ENCODE measurements at places on chromosomes 3 and 15.

DNA sequence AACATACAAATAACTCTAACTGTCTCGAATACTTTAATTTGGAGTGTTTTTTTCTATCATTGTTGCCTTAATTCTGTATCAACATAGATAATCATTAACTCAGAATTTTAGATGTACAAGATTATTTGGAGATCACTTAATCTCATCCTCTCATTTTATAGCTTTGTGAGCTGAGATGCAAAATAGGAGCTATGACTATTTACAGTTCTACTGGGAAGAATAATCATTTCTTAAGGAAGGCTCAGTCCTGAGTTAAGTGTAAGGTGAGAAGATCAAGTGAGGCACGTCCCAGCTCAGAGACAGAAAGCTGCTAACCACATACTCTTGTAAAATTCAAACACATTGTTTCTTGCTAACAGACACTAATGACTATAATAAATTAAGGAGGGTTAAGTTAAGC is 66.2 kb downstream of the CCDC54 start:
- no peak for DNase-seq

- no peak for DNase-seq
These were observed 136.7 kb downstream of the SMAD6 start for GRCh38 chr15:66838671-66839239.

DNA sequence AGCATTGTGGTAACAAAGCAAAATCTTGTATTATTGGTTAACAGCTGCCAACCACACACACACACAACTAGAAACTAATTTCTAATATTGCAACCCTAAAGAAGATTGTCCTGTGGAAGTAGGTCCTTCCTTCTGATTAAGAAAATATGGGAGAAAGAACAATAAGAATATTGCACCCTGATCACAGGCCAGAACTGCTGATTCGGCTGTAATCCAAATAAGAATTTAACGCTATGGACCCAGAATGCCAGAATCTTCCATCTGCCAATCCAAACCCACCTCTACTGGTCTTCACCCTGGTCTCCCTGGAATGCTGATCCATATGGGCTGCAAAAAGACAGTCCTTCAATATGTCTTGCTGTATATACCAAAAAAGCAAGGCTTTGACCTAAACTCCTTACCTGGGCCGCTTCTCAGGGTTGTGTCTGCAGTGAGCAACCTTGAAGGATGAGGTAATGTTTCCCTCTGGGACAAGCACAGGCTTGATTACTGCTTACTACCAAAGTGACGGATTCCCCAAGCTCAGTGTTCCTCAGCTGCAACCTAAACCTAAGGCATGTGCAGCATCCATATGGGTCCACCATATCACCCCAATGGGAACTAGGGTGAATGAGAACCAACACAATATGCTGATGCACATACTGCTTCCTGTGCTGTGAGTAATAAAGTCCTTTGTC is 8.0 kb downstream of the CCDC14 start:
- DNase-seq, result no peak

GRCh38 chr15:98823012-98823458 is 174.7 kb downstream of the IGF1R start:
- DNase-seq, result peak; percentile 64

- DNase-seq, result no peak
These were observed 47.2 kb downstream of the GPD1L start for GRCh38 chr3:32153414-32154204.

- DNase-seq, result no peak
These were observed 6.8 kb downstream of the GATM start for GRCh38 chr15:45371546-45371945.

DNA sequence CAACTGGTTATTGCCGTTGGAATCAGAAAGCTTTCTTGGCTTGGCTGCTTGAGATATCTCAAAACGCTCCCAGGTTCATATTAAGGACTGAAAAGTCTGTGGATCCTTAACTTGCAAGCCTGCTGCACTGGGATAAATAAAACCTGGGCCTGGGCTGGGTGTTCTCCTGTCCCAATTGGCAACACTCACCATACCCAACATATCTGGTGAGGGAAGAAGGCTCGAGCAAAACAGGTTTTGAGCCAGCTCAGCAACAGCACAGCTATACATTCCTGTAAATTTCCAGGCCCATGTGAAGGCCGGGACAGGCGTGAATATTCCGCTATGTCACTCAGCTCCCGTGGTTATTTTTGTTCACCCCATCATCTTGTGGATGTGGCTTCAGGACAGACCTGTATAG is 169.0 kb upstream of the BCL6 start:
- no peak for DNase-seq

- no peak for DNase-seq
These were observed at the start of gene PLXND1 for GRCh38 chr3:129606636-129607390. Gene PLXND1 (minus strand): TSS chr3:129606676. CDS start chr3:129606639, 37 bp downstream.

DNA sequence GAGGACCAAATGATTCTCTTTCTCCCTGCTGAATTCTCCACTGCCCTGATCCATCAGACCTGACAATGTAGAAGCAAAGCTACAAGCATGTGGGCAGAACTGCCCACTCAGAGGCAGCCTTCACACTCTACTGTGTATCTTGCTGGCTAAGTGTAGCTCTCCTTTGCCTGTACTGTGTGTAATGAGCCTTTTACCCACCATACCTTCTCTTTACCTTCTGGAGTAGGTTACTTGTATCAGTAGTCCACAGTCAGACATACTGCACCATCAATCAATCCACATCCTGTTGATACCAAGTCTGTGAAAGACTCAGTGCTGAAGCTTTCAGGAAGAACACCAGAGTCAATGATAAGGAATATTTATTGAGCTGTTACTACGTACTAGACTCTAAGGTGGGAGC is 440.7 kb upstream of the ARHGEF26 start:
- no peak for DNase-seq

DNA sequence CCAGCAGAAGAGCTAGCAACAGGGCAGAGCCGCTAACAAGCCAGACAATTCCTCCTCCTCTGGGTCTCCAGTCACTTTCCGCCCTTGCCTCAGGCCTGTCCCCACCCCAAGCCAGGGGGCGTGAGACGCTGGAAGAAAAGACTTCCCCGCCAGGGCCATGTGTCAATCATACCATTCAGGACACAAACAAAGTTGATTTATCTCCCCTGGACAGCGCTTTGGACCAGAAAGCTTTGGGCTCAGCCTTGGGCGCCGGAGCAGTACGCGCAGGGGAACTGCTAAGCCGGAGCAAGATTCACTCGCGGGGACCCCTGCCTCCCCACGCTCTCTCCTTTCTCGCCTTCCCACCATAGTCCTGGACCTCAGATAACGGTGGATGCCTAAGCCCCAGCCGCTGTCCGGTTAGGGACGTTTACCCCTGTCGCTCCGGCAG is 479 bp downstream of the LRRC2 start:
- no peak for DNase-seq

DNA sequence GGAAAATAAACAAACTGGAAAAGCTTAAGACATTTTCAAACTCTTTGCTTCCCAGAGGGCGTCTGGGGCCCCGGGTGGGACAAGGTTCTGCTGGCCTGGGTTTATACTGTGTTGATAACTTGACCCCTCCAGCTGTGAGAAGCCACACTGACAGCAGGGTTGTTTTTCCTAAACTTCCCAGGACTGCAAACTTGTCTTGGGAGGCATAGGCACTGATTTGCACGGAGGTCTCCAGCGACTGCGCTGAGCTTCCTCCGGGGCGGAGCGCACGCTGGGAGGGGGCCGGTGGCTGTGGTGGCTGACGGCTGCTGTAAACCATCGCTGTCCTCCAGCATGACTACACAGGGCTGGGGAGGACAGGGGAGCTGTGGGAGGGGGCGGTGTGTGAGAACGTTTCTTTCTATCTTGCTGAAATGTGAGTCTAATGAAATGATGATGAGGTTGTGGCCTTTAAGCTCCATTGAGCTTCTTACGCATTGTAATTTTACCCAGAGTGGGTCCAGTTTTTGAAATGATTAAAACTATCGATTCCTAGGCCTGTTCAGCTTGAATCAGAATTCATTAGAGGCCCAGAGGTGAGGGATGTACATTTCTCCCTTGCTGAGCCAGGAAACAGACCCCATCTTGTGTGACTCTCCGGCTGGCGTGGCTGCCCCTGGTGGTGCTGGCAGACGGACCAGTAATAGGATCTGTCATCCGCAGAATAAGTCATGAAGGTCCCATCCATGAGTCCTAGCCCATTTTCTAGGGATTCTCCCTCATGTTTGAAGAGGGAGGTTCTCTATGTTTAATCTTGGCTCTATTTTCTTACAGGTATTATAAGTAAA is 40.5 kb upstream of the VPS8 start:
- no peak for DNase-seq

DNA sequence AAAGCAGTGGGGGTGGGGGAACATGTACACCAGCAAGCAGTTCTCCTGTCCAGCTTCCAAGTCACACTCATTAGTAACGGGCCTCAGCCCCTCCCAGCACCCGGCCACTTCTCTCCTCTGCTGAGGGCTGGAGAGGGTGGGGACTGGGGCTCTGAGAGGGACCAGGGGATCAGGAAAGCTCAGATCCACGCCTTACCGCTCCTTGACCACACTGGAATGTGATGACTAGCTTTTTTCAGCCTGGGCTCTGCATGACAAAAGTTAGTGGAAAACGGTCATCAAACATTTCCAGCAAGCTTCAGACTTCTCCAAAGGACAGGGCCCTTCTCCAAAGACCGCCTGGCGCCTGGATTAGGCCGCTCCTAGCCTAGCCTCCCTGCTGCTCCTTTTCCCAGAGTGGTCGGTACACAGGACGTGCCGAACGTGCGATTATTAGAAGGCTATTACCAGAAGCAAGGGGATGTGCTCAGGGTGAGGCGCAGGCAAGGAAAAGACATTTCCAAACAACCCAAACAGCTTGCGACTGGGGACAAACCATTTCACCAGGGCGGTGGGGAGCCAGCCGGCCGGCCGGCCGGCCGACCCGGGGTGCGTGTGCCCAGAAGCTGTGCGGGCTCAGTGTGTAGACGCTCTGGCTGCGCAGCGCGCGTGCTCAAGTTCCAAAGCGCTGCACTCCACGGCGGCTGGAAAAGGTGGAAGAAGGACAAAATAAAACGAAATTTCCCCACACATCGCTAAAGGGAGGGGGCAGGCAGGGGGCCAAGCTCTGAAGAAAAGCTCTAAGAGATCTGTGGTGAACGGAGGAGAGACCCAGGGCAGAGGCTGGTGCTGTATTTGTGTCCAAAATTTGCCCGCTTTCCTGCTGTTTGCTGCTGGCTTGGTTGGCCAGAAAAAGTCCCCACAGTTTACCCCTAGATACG is 51.0 kb upstream of the SSR3 start:
- peak; percentile 71 for DNase-seq

DNA sequence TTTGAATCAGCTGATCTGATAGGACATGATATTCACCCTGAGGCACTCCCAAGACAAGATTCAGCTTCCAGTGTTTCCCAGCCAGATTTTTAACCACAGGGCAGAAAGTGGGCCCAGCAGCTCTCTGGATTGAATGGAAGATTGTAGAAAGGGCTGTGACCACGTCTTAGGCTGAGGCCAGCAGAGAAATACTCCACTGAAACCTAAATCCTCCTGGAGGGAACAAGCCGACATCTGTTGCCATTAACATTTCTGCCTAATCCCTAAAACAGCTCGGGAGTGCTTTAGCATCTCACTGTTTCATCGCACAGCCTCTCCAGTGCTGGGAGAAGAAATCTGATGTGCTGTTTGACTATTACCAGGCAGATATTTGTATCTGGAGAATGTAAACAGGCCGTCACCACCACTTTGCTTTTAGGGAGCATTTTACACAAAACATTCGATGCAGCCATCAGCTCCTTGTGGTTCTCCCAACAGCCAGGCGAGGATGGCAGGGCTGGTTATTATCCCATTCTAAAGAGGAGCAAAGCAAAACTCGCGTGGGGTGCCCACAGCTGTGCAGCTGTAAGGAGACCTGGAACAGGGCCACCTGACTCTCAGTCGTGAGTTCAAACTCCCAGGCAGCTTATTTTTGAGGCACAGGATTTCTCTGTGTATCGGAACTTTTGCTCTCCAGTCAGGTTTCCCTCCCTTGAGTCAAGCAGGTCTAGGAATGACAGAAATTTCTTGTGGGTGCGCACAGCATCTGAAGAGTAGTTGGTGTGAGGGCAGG is 117.4 kb downstream of the LIPC start:
- no peak for DNase-seq
